DND-41 (cell line): ENCODE measurements at places on chromosomes 4 and X.
A peak's percentile ranks its signal among the peaks of the same experiment; 100 is the strongest.

GRCh38 chr4:45910511-45910910, 213.3 kb downstream of the GABRG1 start:
- H3K27ac ChIP-seq = no peak overlapping the region
- H3K4me3 ChIP-seq = no peak overlapping the region
- no peaks in the 10 kb centered on the region for H3K4me1 ChIP-seq
- no peaks in the 10 kb centered on the region for H3K27me3 ChIP-seq

DNA sequence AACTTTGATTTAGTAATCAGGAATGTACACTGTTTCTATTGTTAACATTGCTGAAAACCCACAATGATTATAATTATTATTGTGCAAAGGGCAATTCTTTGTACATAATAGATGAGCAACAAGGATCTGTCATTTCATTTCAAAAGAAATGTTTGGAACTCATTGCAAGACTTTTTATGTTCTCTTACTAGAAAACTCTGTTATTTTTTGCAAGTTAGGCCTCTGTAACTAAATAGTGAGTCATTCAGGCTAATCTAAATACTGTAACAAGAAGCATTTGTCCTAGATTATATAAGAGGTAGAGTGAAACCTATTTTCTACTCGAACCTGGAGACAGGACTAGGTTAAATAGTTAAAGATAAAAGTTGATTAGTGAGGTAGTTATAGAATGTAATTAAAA, 93.2 kb upstream of the FAM47B start:
- DNase-seq = no peak
- H3K4me3 ChIP-seq = no peak overlapping the region
- no peaks in the 10 kb centered on the region for H3K27me3 ChIP-seq
- H3K4me1 ChIP-seq = no peaks in the 10 kb centered on the region
- no peak overlapping the region for H3K27ac ChIP-seq
- no peaks in the 10 kb centered on the region for H3K36me3 ChIP-seq

GRCh38 chr4:85402371-85402770, 72.6 kb upstream of the ARHGAP24 start:
- no peak for DNase-seq
- no peaks in the 10 kb centered on the region for H3K27me3 ChIP-seq
- H3K4me3 ChIP-seq = no peak overlapping the region
- H3K27ac ChIP-seq = no peak overlapping the region

DNA sequence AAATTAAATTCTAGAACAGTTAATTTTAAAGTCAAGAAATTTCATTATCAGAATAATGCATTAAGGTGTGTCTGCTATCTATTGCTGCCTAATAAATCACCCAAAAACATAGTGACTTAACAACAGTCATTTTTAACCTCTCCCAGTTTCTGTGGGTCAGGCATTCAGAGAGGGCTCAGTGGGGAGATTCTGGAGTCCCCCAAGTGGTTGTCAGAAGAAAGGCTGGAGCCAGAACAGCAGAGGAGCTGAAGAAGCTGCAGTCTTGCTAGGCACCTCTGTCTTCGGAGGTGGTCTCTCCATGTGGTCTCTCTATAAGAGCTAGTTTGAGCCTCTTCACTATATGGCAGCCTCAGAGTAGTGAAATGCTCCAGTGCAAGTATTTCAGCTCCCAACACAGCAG, 9.3 kb upstream of the HOPX start:
- no peaks in the 10 kb centered on the region for H3K27me3 ChIP-seq
- no peaks in the 10 kb centered on the region for H3K4me1 ChIP-seq
- DNase-seq = no peak
- H3K4me3 ChIP-seq = no peak overlapping the region
- H3K36me3 ChIP-seq = no peaks in the 10 kb centered on the region

DNA sequence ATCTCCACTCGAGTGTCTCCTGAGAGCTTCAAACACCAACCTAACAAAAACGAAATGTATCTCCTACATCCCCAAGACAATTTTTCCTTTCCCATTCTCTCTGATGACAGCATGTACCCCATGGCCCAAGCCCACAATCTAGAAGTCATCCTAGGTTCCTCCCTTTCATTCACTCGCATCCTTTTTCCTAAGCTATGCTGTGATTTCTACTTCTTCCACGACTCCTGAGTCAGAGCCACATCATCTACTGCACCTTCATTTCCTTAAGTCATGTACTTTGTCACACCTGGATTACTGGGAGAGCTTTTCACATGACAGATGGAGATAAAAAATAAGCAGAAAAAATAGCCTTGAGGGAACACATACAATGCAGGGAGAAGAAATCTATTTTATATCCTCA, 20.1 kb downstream of the C4orf36 start:
- no peak for DNase-seq
- H3K4me3 ChIP-seq = no peak overlapping the region
- H3K27ac ChIP-seq = no peak overlapping the region
- H3K36me3 ChIP-seq = no peaks in the 10 kb centered on the region
- no peaks in the 10 kb centered on the region for H3K27me3 ChIP-seq
- H3K4me1 ChIP-seq = no peaks in the 10 kb centered on the region

DNA sequence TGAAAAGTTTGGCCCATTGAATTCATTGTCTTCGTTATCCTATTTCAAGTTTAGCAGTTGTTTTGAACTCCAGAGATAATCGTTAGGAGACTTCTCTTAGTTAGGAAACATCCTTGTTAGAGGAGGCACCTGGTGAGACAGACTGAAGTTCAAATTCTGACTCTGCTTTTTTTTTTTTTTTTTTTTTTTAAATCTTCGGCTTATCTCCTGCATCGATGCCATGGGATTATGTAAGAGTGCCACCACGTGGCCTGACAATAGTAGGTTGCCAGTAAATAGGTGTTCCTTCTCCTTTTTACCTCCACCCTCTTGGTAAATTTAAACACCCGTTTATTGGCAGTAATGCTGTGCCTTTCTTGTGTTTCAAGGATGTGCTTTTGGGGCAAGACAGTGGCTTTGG, 149.3 kb downstream of the SOWAHB start:
- H3K4me3 ChIP-seq = no peak overlapping the region
- H3K4me1 ChIP-seq = no peaks in the 10 kb centered on the region
- peak; percentile 30 for DNase-seq
- no peaks in the 10 kb centered on the region for H3K36me3 ChIP-seq

GRCh38 chr4:13483136-13483767, 888 bp downstream of the RAB28 start:
- H3K27ac ChIP-seq = peak overlapping the region; percentile 99
- peaks cover 5% of the 10 kb centered on the region for H3K36me3 ChIP-seq
- H3K4me3 ChIP-seq = peak overlapping the region; percentile 57
- peaks cover 41% of the 10 kb centered on the region for H3K4me1 ChIP-seq
- H3K27me3 ChIP-seq = no peaks in the 10 kb centered on the region

- H3K4me3 ChIP-seq = no peak overlapping the region
- H3K4me1 ChIP-seq = no peaks in the 10 kb centered on the region
- no peaks in the 10 kb centered on the region for H3K27me3 ChIP-seq
- DNase-seq = no peak
Observed at GRCh38 chrX:29872831-29873230, 342.5 kb upstream of the MAGEB2 start.

GRCh38 chrX:26203561-26203960, 11.3 kb downstream of the MAGEB6 start:
- DNase-seq = no peak
- no peak overlapping the region for H3K27ac ChIP-seq
- no peak overlapping the region for H3K4me3 ChIP-seq
- H3K27me3 ChIP-seq = no peaks in the 10 kb centered on the region
- no peaks in the 10 kb centered on the region for H3K4me1 ChIP-seq

GRCh38 chr4:171266671-171267070, 546.5 kb upstream of the GALNTL6 start:
- H3K4me1 ChIP-seq = no peaks in the 10 kb centered on the region
- H3K27me3 ChIP-seq = no peaks in the 10 kb centered on the region
- no peak for DNase-seq
- H3K4me3 ChIP-seq = no peak overlapping the region
- no peaks in the 10 kb centered on the region for H3K36me3 ChIP-seq
- no peak overlapping the region for H3K27ac ChIP-seq

DNA sequence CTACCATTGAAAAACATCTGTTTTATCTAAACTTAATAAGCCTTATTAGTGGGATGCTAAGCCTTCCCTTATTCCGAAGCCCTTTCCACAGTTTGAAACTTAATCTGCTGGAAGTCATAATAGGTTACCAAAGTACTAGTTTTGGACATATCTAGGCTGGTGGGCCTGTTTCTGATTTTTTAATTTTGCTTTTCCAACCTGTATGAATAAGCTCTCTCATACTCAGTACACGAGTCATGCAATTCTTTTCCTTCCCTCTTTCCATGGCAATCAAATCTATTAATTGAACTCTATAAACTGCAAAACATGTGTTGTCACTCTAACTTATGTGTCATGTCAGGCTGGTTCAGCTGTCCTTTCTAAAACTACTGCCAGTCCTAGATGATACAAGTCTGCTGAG, 91.0 kb downstream of the AMMECR1 start:
- no peak overlapping the region for H3K4me3 ChIP-seq
- H3K36me3 ChIP-seq = no peaks in the 10 kb centered on the region
- no peaks in the 10 kb centered on the region for H3K27me3 ChIP-seq

DNA sequence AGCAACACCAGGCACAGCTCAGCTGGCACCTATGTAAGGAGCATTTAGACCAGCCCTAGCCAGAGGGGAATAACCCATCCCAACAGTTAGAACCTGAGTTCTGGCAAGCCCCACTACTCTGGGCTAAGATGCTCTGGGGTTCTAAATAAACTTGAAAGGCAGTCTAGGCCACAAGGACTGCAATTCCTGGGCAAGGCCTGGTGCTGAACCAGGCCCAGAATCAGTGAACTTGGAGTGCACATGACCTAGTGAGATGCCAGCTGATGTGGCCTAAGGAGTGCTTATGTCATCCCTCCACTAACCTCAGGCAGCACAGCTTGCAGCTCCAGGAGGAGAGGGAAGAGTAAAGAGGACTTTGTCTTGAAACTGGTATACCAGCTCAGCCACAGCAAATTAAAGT, 7.6 kb upstream of the PRRG3 start:
- no peaks in the 10 kb centered on the region for H3K36me3 ChIP-seq
- no peak overlapping the region for H3K4me3 ChIP-seq
- H3K4me1 ChIP-seq = no peaks in the 10 kb centered on the region
- H3K27me3 ChIP-seq = no peaks in the 10 kb centered on the region

DNA sequence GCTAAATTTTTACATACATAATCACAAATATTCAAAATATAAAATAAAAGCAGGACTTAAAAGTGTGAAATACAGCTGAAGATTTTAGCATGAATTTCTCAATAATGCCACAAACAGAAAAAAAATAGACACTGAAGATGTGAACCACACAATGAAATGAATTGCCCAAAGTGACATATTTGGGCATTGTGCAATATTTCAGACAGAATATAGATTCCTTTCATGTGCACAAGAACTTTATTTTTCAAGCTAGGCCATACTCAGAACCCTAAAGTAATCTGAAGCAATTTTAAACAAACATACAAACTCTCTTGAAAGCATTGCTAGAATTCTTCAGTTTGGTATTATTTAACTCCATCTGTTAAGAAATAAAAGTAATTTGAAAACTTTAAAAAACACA, 764.1 kb downstream of the STIM2 start:
- H3K36me3 ChIP-seq = no peaks in the 10 kb centered on the region
- H3K27ac ChIP-seq = no peak overlapping the region
- DNase-seq = no peak
- no peak overlapping the region for H3K4me3 ChIP-seq
- H3K27me3 ChIP-seq = no peaks in the 10 kb centered on the region

DNA sequence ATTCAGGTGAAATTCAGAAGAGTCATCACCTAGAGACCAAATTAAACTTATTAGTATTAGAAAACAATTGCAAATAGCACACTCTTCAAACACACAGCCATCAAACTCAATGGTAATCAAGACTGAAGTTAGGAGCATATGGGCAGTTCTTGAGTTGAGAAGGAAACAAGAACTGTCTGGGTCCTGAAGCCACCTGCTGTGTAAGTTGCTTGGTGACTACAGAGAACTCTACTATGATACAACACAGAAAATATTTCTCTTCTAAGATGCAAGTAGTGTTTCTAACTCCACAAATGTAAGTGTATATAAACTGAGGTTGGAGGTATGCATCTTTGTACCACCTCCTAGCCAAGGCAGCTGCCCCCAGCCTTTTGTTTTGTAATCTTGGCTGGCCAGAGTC, 325 bp upstream of the PF4V1 start:
- H3K27me3 ChIP-seq = no peaks in the 10 kb centered on the region
- no peak for DNase-seq
- H3K36me3 ChIP-seq = no peaks in the 10 kb centered on the region
- no peaks in the 10 kb centered on the region for H3K4me1 ChIP-seq

- no peaks in the 10 kb centered on the region for H3K36me3 ChIP-seq
- H3K4me1 ChIP-seq = no peaks in the 10 kb centered on the region
- no peaks in the 10 kb centered on the region for H3K27me3 ChIP-seq
- DNase-seq = no peak
Observed at GRCh38 chr4:147836807-147837206, 104.9 kb downstream of the ARHGAP10 start.

- no peaks in the 10 kb centered on the region for H3K27me3 ChIP-seq
- no peaks in the 10 kb centered on the region; the same call in 1 of the 2 replicates for H3K36me3 ChIP-seq
- no peaks in the 10 kb centered on the region for H3K4me1 ChIP-seq
Observed at GRCh38 chrX:38275615-38276014, 51.7 kb downstream of the RPGR start.

GRCh38 chr4:142378179-142378578, 467.9 kb downstream of the INPP4B start:
- no peaks in the 10 kb centered on the region for H3K27me3 ChIP-seq
- H3K36me3 ChIP-seq = no peaks in the 10 kb centered on the region; the same call in 1 of the 2 replicates
- H3K4me3 ChIP-seq = no peak overlapping the region
- 0 out of 2 replicates have a peak overlapping the region, but pooled peaks have one; percentile 18 for H3K27ac ChIP-seq
- no peak for DNase-seq

DNA sequence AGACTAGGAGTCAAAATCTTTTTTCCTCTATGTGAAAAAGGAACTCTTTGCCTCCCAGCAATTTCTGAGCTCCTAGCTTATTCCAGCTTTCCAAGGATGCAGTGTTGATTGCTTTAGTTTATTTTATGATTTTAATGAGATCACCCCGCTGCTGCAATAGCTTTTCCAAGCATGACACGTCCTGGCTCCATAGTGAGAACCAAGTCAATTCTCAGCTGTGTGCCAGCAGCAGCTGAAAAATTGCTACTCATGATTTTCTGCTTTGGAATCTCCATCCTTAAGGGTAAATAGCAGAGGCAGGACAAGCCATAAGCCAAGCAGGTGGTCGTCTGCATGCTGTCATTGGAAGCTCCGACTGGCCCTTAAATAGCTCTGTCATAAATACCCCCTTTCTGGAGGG, 64.5 kb downstream of the FTHL17 start:
- no peaks in the 10 kb centered on the region for H3K27me3 ChIP-seq
- no peaks in the 10 kb centered on the region for H3K36me3 ChIP-seq
- no peak overlapping the region for H3K4me3 ChIP-seq
- H3K27ac ChIP-seq = no peak overlapping the region

- H3K27ac ChIP-seq = no peak overlapping the region
- no peaks in the 10 kb centered on the region for H3K27me3 ChIP-seq
- H3K4me1 ChIP-seq = no peaks in the 10 kb centered on the region
- no peak for DNase-seq
- no peak overlapping the region for H3K4me3 ChIP-seq
Observed at GRCh38 chrX:133434197-133434820, 19.0 kb upstream of the GPC4 start.

- no peak overlapping the region for H3K4me3 ChIP-seq
- H3K36me3 ChIP-seq = peaks cover 67% of the 10 kb centered on the region
- H3K27ac ChIP-seq = no peak overlapping the region
- H3K4me1 ChIP-seq = peaks cover 7% of the 10 kb centered on the region; the same call in 1 of the 2 replicates
- H3K27me3 ChIP-seq = no peaks in the 10 kb centered on the region
Observed at GRCh38 chrX:130024127-130024526, 41.7 kb downstream of the BCORL1 start.

GRCh38 chr4:7268941-7269340, 76.6 kb downstream of the SORCS2 start:
- H3K27me3 ChIP-seq = peaks cover 16% of the 10 kb centered on the region
- H3K4me3 ChIP-seq = no peak overlapping the region
- no peak for DNase-seq
- H3K36me3 ChIP-seq = no peaks in the 10 kb centered on the region

GRCh38 chr4:173185847-173186510, 17.4 kb downstream of the GALNT7 start:
- peaks cover 8% of the 10 kb centered on the region for H3K4me1 ChIP-seq
- H3K27me3 ChIP-seq = no peaks in the 10 kb centered on the region
- no peak overlapping the region for H3K4me3 ChIP-seq
- DNase-seq = no peak
